ENCODE measurements at places on chromosomes 1 and 21.

DNA sequence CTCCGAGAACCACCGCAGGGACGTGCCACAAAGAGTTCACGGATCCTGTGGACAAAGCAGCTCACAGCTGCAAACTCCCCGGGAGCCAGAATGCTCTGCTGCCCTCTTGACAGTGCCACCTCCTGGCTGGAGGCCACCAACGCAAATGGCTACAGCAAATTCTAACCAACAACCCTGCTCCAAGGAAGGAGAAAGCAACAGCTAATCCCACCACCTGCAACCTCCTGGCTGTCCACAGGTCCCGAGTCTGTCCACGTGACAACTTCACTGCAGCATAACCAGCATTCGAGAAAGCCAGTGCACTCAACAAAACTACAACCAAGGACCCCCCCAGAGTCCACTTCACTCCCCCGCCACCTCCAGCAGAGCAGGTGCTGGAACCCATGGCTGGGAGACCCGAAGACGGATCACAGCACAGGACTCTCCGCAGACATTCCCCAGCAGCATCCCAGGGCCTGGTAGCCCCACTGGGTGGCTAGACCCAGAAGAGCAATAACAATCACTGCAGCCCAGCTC, 17.3 kb downstream of the POFUT2 start:
- no peak for DNase-seq

DNA sequence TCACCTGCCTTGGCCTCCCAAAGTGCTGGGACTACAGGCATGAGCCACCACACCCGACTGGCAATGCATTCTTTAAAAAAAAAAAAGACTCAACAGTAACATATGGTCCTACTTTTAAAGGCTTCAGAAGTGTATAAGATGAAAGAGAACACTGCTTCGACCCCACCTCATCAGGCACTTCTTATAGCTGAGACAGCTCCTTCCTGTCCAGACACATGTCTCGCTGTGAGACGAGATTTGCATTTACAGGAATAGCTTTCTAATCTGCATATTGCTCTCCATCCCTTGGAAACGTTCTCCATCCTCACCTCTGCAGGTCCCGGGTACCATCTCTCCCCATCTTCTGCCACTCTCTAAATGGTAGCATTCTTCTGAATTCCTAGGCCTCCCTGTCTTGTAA, 6.7 kb downstream of the AZIN2 start:
- no peak for DNase-seq

GRCh38 chr1:117232531-117232930, 21.8 kb upstream of the VTCN1 start:
- no peak for DNase-seq

- DNase-seq: peak; percentile 13
These were observed 517 bp downstream of the LRIG2 start for GRCh38 chr1:113073479-113073950.

GRCh38 chr1:1921459-1921862, 2.4 kb upstream of the TMEM52 start:
- no peak for DNase-seq

DNA sequence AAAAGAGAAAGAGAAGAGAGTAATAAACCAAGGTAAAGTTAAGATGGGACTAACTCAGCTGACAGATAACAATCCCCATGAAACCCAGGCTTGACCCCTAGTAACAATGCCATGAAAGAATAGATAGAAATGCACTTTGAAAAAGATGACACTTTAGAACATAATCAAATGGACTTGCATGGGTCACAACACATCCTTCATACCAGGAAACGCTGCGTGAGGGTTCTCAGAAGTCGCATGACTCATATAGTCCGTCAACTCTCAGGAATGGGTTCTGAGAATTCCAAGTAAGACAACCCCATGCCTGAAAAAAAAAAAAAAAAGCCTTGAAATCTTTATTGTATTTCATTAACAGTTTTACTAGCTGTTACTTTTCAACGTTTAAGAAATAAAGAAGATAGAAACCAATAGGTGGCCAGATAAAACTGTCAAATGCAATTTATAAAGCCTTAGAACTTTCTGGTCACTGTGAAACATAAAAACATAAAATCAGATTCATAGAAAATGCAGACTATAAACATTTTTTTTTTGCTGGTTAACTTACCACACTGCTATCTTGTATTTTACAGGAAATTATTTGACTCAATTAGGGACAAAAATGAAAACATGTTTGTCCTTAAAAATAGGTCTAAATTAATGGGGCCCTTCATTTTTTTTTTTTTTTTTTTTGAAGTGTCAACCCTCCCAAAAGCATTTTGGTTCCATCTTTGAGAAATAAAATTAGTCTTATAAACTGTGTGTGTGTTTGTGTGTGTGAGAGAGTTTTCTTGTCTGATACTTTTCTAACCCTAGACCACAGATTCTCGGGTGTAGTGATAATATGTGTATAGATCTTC, 202.1 kb downstream of the NCAM2 start:
- DNase-seq: peak; percentile 9

Measured in stimulated activated CD8-positive, alpha-beta memory T cell treated with anti-CD3 and anti-CD28 coated beads, Interleukin-7, amount 100 ng/mL, for 48 hours (primary cell).